ENCODE measurements at places on chromosomes 4 and X.

- DNase-seq = no peak
These were observed 44.8 kb downstream of the PDS5A start for GRCh38 chr4:39932776-39933402.

- no peak for DNase-seq
These were observed 75.0 kb upstream of the ESX1 start for GRCh38 chrX:104329731-104330130.

DNA sequence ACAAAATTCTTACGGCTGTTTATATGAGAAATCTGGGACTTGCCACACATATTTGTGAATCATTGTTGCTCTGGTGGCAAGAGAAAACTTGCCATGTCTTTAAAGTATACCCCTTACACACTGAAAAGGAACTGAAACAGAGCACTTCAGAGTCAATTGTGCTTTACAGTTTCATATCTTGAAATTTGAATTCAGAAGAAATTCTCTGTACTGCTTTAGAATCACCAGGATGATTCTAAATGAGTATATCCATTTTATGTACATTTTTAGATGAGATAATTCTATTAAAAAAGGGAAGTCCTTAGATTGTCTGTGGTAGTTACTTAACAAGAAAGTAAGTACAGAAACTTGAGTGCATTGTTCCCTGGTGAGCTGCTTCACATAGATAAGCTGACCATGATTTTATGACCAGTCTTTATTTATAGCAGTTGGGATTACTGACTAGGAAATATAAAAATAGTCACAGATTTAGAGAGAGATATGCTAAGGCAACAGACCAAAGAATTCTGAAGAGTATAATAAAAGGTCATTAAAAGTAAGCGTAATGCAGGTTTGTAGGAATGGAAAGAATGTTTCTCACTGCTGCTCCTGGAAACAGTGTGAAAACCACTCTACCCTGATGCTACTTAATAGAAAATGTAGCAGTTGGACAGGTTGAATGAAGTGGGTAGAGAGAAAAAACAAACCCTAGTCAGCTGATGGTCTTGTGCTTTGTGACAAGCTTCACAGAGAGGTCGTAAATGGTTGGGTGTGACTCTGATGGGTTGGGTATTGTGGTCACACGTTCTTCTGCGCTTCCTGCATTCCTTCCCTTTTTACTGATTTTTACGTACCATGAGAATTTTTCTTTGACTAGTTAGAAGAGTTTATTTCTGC lies 41.0 kb downstream of the FNIP2 start:
- no peak for DNase-seq

DNA sequence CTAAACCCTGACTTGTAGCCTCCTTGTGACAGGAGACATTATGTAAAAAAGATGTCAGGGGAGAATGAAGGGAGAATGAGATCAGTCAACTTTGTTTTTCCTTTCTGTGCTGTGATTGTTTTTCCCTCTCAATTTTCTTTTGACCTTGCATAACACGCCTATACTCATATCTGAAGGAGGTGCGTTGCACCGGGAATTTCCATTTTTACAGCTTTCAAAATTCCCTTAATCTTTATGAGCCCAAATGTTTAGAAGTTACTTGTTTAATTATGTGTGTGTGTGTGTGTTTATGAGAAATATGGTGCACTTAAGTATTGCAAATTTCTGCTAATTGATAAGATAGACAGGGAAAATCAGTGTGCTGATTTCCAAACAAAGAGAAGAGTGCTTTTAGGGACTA lies 21.6 kb downstream of the SYNPO2 start:
- DNase-seq = no peak

GRCh38 chr4:13088726-13089658 lies 395.1 kb downstream of the RAB28 start:
- DNase-seq = no peak

GRCh38 chr4:183918696-183919095 lies 13.6 kb downstream of the STOX2 start:
- no peak for DNase-seq

GRCh38 chrX:24333371-24333770 lies 19.5 kb upstream of the SUPT20HL2 start:
- DNase-seq = no peak

- DNase-seq = no peak
These were observed 5.8 kb upstream of the CCNG2 start for GRCh38 chr4:77151241-77151640.

GRCh38 chrX:35682476-35682875 lies 115.7 kb upstream of the MAGEB16 start:
- DNase-seq = no peak

- no peak for DNase-seq
These were observed 9.5 kb downstream of the HPRT1 start for GRCh38 chrX:134469486-134469885.

DNA sequence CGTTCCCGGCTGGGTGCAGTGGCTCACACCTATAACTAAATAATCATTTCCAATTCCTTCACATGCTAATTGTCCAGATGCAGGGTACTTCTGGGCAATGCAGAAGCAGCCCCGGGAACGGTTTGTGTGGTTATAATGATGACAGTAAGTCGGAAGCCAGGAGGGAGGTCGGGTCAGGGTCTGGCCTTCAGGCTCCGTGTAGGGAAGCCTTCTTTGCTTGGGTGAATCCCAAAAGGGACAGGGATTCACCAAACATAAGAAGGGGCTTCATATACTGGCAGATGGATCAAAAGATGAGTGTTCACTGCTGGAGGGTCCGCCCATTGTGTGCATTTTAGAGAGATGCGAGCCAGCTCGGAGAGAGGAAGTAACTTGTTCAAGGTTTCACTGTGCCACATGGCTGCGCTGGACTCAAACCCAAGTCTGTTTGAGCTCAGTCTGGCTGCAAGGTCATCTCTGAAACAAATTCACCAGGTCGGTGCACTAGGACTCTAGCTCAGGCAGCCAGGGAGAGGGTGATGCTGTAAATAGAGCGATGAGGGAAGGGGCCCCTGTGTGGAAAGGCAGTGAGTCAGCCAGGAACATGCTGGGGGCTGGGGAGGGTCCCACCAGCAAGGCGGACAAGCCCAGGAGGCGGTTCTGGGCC lies 4.8 kb upstream of the KIAA0232 start:
- no peak for DNase-seq

DNA sequence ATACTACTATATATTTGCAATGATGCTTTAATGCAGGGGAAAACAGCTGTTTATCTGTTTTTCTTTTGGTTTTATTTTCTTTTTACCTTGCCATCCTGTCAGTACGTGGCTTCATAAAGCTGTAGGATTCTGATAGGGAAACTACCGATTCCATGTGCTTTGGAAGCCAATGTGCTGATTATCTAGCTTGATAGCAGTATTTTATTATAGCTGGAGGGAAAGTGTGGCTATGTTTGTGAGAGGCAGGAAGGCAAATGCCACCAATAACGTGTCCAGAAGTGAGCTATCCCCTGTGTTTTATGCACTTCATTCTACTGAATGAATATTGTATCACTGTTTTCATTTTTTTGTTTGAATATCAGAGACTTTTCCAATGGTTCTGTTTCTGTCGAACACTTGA lies 43.7 kb downstream of the IL15 start:
- DNase-seq = no peak

DNA sequence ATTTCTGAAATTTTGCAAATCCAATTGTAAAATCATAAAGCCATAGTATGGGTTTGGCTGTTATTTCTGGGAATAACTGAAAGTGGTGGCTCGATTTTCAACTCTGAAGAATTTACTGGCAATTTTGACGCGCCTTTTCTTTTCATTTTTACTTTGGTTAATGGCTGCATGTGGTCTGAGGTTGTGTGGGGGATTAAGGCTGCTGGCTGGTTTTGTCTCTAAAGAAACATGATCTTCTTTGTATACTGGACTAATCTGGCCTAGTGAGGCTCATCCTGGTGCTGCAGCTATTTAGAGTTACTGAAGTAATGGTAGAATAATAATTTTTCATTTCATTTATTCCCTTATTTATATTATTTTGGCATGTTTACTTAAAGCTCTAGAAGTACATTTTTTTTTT lies 164.0 kb downstream of the RNF150 start:
- DNase-seq = no peak

DNA sequence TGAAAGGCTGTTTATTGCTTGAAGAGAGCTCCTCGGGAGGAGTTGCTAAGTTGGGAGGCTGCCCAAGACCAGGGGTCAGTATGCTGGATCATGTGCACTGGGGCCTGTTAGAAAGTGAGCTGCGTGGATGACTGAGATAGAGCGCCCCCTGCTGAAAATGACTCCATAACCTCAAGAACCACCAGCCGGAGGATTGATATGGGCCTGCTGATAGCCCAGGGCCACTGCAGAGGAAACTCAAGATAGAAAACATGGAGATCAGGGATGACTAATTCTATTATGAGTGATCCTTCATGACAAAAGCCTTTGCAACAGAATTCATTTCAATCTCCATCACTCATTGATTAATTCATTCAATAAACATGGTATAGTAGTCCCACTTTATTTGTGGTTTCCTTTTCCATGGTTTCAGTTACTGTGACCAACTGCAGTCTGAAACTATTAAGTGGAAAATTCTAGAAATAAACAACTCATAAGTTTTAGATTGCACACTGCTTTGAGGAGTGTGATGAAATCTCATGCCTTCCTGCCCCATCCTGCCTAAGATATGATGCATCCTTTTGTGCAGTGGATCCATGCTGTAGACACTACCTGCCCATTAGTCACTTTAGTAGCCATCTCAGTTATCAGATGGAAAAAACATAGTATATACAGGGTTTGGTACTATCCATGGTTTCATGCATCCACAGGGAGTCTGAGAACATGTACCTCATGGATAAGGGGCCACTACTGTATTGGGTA lies 126.7 kb upstream of the MBNL3 start:
- peak; percentile 4 for DNase-seq

GRCh38 chrX:9342561-9343051 lies 122.3 kb upstream of the TBL1X start:
- DNase-seq = no peak

DNA sequence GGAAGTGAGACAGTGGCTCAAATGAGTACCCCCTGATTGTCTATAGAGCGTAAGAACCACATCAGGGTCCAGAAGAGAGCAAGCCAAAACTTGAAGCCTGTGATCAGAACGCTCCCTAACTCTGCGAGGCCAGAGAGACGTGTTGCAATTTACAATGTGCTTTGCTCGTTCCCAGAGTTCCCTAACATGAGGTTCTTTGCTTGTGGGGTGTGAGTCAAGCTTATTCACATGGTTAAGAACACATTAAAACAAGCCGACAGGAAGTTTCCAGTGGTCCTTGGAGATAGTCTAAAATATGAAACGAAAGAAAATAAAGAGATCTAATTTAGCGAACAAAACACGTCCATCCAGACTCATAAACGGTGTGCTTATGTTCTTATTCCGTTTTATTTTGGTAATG lies 702.3 kb downstream of the TRIML1 start:
- no peak for DNase-seq

DNA sequence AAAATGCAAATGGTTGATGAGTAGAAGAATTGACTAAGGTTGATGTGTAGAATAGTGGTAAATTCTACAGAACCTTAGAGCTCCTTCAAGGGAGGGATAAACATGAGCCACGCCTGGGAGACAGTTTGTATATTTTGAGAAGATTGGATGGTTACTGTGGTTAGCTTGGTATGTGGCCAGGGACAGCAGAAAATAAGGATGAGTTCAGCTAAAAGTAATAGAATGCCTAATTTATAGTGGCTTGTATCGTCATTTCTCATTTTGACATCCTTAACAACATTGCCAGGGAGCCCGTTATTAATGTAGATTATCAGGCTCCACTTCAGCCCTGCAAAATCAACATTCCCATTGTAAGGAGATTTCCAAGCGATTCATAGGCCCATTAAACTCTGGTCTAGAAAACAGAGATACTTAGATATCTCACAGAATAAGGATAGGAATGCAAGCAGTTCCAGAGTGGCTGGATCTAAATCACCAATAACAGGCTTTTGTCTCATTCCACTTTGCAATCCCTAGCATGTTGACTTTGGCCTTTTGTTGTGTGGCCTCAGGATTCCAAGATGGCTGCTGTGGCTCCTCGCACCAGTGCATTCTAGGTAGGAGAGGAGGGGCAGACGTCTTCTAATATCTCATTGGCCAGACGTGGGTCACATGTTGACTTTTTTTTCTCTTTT lies 6.4 kb upstream of the PTTG2 start:
- no peak for DNase-seq

DNA sequence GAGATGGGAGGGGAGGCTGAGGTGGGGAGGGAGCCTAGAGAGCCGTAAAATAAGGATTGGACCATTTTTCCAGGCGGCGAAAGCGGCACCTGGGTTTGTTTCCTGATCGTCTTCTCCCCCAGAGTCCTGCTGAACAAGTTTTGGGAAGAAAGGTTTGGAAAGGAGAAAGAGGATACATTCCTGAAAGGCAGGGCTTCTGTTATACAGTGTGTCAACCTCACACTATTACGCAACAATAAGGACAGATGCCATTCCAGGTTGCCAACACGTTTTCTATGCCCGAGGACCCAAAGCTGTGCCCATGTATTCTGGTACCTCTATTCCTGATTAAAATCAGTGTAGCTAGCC lies 658 bp downstream of the SCOC start:
- no peak for DNase-seq

DNA sequence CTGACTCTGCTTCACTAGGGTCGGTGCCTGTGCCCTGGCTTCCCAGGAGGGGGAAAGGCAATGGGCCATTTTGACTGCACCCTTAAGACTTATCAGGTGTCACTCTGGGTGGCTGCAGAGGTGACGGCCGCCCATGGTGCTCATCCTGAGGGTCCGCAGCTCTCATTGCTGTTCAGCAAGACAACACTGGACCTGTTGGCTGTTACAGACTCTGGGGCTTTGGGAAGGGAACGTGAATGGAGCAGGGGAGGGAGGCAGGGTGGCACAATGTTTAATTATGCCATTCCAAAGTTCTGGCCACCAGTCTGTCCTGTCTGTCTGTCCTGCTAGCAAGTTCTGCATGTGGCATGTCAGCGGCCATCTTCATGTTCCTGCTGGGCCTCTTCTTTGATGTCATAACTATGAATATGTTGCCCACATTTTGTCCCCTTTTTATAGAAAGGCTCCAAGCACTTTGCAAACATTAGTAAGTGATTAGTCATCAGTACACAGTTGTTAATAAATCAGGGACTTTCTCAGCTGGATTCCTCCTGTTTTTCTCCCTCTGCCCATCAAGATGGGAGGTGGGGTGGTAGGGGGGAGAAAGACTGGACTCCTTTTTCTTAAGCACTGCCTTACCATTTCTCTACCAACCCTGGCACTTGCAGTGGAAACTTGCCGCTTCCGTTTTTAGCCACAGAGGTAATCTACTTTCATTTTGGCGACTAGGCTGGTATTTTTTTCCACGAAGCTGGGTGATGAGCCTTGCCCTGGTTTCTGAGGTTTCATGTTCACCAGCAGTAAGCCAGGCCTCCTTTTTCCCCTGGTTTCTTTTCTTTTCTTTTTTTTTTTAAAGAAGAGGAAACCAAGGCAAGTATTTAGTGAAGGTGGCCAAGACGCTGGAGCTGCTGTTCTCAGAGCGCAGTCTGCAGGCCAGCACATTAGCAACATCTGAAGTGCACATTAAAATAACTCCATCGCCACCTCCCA lies 88.6 kb upstream of the TRIM2 start:
- DNase-seq = peak; percentile 39

- DNase-seq = no peak
These were observed 204.1 kb downstream of the IL15 start for GRCh38 chr4:141840299-141840986.

- no peak for DNase-seq
These were observed 8.1 kb downstream of the PDHA2 start for GRCh38 chr4:95847908-95848460.

All from stimulated activated CD4-positive, alpha-beta T cell treated with anti-CD3 and anti-CD28 coated beads, Interleukin-1b, Interleukin-23, amount 100 ng/mL, for 1 hour (primary cell).